ENCODE measurements at places on chromosomes 3 and 15. TPM values are rescaled to one million over a fixed set of nuclear protein-coding genes. Genes with fewer than 3 reads are reported as not detected.
A peak's percentile ranks its signal among the peaks of the same experiment; 100 is the strongest.

- H3K27ac ChIP-seq = peak overlapping the region; percentile 37
- H3K4me1 ChIP-seq = peaks cover 11% of the 10 kb centered on the region
- no peaks in the 10 kb centered on the region for H3K36me3 ChIP-seq
- DNase-seq = peak; percentile 24
- H3K27me3 ChIP-seq = no peaks in the 10 kb centered on the region
These were observed 1.5 kb upstream of the PPP1R2 start for GRCh38 chr3:195544634-195545033.

GRCh38 chr3:13497386-13497785 is 17.3 kb downstream of the HDAC11 start:
- H3K36me3 ChIP-seq = peaks cover 10% of the 10 kb centered on the region
- H3K27me3 ChIP-seq = no peaks in the 10 kb centered on the region
- H3K4me3 ChIP-seq = no peak overlapping the region
- DNase-seq = no peak
- no peak overlapping the region for H3K27ac ChIP-seq

GRCh38 chr15:71344316-71344715 is 229.0 kb downstream of the THSD4 start:
- DNase-seq = no peak
- no peak overlapping the region for H3K4me3 ChIP-seq
- no peaks in the 10 kb centered on the region for H3K4me1 ChIP-seq
- H3K36me3 ChIP-seq = no peaks in the 10 kb centered on the region

DNA sequence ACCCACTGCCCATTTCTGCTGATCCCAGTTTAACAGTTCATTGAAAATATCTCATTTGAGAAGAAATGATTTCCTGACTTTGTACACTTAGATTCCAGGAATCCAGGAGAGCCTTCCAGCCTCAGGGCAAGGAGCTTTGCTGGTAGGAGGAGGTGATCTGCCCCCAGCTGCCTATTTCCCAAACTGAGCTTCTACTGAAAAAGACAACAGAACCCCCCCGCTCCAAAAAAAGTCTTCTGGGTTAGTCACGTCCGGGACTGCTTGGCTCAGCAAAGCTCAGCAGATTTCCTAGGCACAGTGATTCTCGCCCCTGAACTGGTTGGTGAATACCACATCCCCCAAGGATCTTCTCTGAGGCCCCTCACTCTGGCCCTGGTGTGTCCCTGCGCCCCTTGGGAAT is 13.1 kb downstream of the SLC6A6 start:
- peaks cover 6% of the 10 kb centered on the region for H3K36me3 ChIP-seq
- no peak for DNase-seq
- no peaks in the 10 kb centered on the region for H3K27me3 ChIP-seq
- H3K4me1 ChIP-seq = peaks cover 26% of the 10 kb centered on the region

FRMD4B gene
- 96.4 TPM for total RNA-seq

STRIT1 gene
- not detected for total RNA-seq

ZPLD1 gene
- total RNA-seq = not detected

Data from lung (tissue), 17 donors.